Activated CD8-positive, alpha-beta T cell treated with anti-CD3 and anti-CD28 coated beads, Interleukin-2, amount 10 ng/mL, durations not matched to agents 7 days and 5 days (primary cell): ENCODE measurements at places on chromosomes 7 and 10. TPM values are rescaled to one million over a fixed set of nuclear protein-coding genes. Genes with fewer than 3 reads are reported as not detected.

The OR6V1 gene
- not detected for total RNA-seq

The ICA1 gene
- total RNA-seq = 1.8 TPM

- no peak overlapping the region for H3K27ac ChIP-seq
- no peaks in the 10 kb centered on the region for H3K36me3 ChIP-seq
- H3K4me3 ChIP-seq = no peak overlapping the region
- H3K4me1 ChIP-seq = peaks cover 21% of the 10 kb centered on the region
These were observed 278.5 kb downstream of the DNAJB6 start for GRCh38 chr7:157615101-157615817.

GRCh38 chr7:124992851-124993562 lies 63.4 kb upstream of the POT1 start:
- H3K4me3 ChIP-seq = no peak overlapping the region
- H3K27me3 ChIP-seq = no peaks in the 10 kb centered on the region
- no peak for DNase-seq
- H3K4me1 ChIP-seq = no peaks in the 10 kb centered on the region
- H3K36me3 ChIP-seq = no peaks in the 10 kb centered on the region
- H3K27ac ChIP-seq = no peak overlapping the region

- no peak for DNase-seq
- H3K27me3 ChIP-seq = no peaks in the 10 kb centered on the region
- peaks cover 72% of the 10 kb centered on the region for H3K36me3 ChIP-seq
- no peaks in the 10 kb centered on the region for H3K4me1 ChIP-seq
- no peak overlapping the region for H3K4me3 ChIP-seq
- H3K27ac ChIP-seq = no peak overlapping the region
These were observed 130.7 kb downstream of the TRRAP start for GRCh38 chr7:99008921-99009530.

DNA sequence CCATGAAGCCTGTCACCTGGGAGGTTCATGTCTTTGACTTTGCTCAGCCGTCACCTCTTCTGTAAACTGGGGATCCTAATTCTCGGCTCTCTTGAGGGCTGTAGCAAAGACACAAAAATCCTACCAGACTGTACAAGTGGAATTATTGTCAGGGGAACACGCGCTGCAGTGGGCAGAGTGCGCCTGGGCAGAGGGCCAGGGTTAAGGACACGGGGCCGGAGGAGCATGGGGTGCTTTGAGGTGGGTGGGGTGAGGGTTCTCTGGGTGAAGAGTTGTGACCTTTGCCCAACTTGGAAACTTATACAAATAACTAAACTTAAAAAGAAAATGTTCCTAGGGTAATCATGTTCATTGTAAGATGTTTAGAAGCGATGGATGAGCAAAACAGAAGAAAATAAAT lies 36.0 kb downstream of the PALD1 start:
- H3K36me3 ChIP-seq = no peaks in the 10 kb centered on the region
- peaks cover 3% of the 10 kb centered on the region for H3K4me1 ChIP-seq
- peaks cover 5% of the 10 kb centered on the region for H3K27me3 ChIP-seq

DNA sequence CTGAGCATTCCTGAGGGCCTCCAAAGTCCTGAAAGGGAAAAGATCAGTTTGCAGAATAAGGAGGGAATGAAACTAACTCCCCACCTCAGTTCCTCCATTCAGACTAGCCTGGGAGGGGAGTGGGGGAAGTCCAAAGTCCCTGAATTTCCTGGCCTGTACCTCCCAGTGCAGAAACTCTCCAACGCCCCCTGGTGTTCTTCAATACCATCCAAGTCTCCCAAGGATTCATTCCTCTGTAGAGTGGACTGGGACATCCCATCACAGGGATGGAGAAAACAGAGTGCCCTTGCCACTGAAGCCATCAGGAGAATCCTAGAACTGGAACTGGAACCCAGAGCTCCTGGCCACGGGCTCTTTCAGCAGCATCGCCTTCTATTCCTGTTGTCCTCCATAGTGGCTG lies 1.6 kb upstream of the COL13A1 start:
- DNase-seq = no peak
- no peak overlapping the region for H3K4me3 ChIP-seq
- H3K27me3 ChIP-seq = peaks cover 60% of the 10 kb centered on the region
- no peak overlapping the region for H3K27ac ChIP-seq
